ENCODE measurements at places on chromosomes 12 and 14. TPM values are rescaled to one million over a fixed set of nuclear protein-coding genes. Genes with fewer than 3 reads are reported as not detected.

PPP4R4 gene
- polyA plus RNA-seq, result 4.8 TPM

HCAR2 gene
- polyA plus RNA-seq, result not detected

NGB gene
- polyA plus RNA-seq, result 0.87 TPM

WNT1 gene
- polyA plus RNA-seq, result not detected

TTC9 gene
- 14.2 TPM for polyA plus RNA-seq

GPR135 gene
- 3.0 TPM for polyA plus RNA-seq

NTN4 gene
- 8.2 TPM for polyA plus RNA-seq

NEMF gene
- 91.0 TPM for polyA plus RNA-seq

TXNRD1 gene
- 61.8 TPM for polyA plus RNA-seq

SMIM41 gene
- polyA plus RNA-seq, result not detected

POLE2 gene
- 2.8 TPM for polyA plus RNA-seq

SERPINA1 gene
- not detected for polyA plus RNA-seq

TSPAN19 gene
- polyA plus RNA-seq, result 4.8 TPM

Data from neural cell (in vitro differentiated cells).